Glutamatergic neuron (in vitro differentiated cells): ENCODE measurements at places on chromosomes 12 and 14.
A peak's percentile ranks its signal among the peaks of the same experiment; 100 is the strongest.

DNA sequence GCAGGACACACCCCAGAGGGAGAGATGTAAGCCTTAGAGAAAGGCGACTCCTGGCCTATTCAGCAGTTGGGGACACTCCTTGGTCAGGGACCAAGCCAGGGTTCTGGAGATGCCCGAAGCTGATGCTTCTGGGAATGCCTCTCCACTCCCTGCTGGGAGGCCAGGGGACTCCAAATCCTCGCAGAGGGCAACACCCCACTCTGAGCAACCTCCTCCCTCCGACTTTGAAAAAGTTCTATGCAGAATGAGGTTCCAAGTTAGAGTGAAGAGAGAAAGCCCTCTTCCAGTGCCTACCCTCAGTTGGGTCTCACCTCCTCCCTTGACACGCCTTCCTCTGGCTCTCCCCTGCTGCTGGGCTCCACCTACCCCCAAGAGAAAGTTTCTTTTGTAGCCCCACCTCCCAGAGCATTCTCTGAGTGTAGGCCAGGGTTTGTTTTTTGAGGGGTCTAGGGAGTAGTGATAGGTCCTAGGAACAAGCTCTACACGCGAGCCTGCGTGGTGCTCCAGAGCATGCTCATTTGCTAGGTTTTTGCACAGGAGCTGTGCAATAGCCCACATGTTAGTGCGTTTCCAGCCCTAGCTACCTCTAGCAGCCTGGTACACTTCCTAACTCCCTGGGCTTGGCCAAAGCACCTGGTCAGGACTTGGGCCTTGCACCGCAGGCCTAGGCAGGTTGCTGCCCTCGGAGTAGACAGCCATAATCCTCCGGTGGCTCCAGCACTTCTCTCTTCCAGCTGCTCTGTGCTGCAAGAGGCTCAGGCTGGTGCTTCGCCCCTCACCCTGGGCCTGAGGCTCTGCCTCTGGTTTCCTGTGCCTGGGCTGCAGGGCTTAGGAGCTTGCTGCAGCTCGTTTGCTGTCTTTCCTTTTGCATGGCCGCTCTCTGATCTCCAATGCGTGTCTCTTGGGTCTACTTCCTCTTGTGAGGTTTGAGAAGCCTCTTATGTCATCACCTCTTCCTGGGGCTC lies 590 bp upstream of the CEBPE start:
- H3K4me3 ChIP-seq = no peak overlapping the region
- H3K27me3 ChIP-seq = peaks cover 1% of the 10 kb centered on the region
- peaks cover 4% of the 10 kb centered on the region for H3K36me3 ChIP-seq
- no peak for DNase-seq
- H3K4me1 ChIP-seq = peaks cover 9% of the 10 kb centered on the region
- peak overlapping the region; percentile 69 for H3K27ac ChIP-seq

GRCh38 chr12:109762071-109762672 lies 48.5 kb downstream of the FAM222A start:
- no peak for DNase-seq
- H3K27ac ChIP-seq = no peak overlapping the region
- peaks cover 14% of the 10 kb centered on the region for H3K27me3 ChIP-seq
- peaks cover 14% of the 10 kb centered on the region for H3K4me1 ChIP-seq
- H3K4me3 ChIP-seq = no peak overlapping the region

GRCh38 chr12:112598626-112599025 lies 179.9 kb downstream of the PTPN11 start:
- DNase-seq = no peak
- no peaks in the 10 kb centered on the region for H3K4me1 ChIP-seq
- no peaks in the 10 kb centered on the region for H3K36me3 ChIP-seq
- H3K27ac ChIP-seq = no peak overlapping the region
- H3K4me3 ChIP-seq = no peak overlapping the region

DNA sequence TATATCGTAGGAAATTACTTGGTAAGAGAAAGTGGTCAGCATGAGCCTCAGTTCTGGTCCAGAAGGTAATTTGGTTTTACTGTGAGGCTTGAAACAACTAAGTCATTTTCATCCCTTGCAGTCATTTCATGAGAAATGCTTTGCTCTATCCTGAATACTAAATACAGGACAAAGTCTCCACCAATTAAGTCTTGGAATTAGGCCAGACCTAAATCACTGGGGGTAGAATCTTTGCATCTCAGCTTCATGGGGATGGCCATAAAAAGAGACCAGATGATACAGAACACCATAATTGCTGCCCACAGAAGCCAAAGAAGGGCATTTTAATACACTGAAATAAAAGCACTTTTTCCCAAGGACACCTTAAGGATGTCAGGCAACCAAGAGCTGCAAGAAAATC lies 277.9 kb upstream of the DCN start:
- DNase-seq = no peak
- H3K36me3 ChIP-seq = no peaks in the 10 kb centered on the region
- no peak overlapping the region for H3K4me3 ChIP-seq
- no peaks in the 10 kb centered on the region for H3K4me1 ChIP-seq
- H3K27ac ChIP-seq = no peak overlapping the region
- H3K27me3 ChIP-seq = no peaks in the 10 kb centered on the region

GRCh38 chr12:116145451-116145850 lies 132.0 kb downstream of the MED13L start:
- H3K27me3 ChIP-seq = no peaks in the 10 kb centered on the region
- H3K27ac ChIP-seq = no peak overlapping the region
- no peak overlapping the region for H3K4me3 ChIP-seq
- no peaks in the 10 kb centered on the region for H3K36me3 ChIP-seq
